ENCODE measurements at places on chromosomes 11 and 22. TPM values are rescaled to one million over a fixed set of nuclear protein-coding genes. Genes with fewer than 3 reads are reported as not detected.

The EIF3L gene
- 972 TPM for polyA plus RNA-seq

DNA sequence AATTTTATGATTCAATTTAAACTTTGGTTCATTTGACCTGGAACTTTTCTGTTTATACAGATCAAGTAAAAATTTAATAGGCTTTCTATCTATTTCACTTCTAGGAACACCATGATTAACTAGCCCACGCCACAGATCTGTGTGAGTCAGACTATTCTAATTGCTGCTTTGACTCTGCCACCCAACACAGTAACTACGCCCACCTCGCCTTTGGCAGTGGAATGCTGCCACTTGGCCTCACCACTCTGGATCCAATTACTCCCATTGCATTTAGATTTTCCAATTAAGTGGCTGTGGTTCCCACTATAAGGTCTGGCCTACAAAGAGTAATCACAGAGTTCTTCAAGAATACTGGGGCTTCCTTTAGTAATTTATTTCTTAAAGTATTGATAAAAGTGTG lies 46.6 kb upstream of the LIN7C start:
- no peak for DNase-seq

- no peak for DNase-seq
Observed at GRCh38 chr11:120704256-120704750, 192.8 kb downstream of the GRIK4 start.

- DNase-seq = no peak
Observed at GRCh38 chr11:17770048-17770652, 35.6 kb downstream of the KCNC1 start.

The TRIM49 gene
- not detected for polyA plus RNA-seq

DNA sequence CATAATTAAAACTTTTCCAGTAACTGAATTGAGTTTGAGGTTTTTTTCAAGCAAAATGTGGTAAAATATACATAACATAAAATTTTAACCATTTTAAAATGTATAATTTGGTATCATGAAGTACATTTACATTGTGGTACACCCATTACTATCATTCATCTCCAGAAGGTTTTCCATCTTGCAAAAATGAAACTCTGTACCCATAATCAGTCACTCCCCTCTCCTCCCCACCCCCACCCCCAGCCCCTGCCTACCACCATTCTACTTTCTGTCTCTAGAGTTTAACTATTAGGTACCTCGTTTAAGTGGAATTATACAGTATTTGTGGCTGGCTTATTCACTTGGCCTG lies 63.7 kb downstream of the MICAL2 start:
- no peak for DNase-seq

The LRRC74B gene
- polyA plus RNA-seq = 0.20 TPM

DNA sequence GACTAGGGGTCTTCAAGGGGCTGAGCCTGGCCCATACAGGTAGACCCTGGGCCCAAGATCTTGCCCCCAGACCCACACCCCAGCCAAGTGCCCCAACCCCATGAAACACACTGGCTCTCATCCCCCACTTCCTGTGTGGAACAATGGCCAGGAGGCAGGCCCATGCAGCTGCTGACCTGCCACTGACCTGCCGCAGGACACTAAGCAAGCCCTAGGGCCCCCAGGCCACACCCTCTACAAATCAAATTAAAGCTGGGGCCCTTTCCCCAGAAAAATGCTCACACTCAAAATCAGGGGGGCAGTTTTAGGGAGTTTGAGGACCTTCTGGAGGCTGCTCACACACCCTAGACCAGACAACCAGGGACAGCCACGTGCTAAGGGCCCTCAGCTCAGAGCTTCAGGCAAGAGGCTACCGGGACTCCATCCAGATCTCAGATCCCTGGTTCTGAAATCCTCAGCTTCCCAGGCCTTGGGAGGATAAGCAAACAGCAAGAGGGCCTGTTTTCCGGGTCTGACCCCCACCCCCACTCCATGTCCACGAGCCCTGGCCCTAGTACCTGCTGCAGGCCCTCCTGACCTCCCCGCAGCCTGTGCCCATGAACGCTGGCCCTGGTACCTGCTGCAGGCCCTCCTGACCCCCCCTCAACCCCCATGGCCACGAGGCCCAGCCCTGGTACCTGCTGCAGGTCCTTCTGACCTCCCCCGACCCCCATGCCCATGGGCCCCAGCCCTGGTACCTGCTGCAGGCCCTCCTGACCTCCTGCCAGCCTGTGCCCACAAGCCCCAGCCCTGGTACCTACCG lies 10.0 kb downstream of the CARD10 start:
- no peak for DNase-seq

DNA sequence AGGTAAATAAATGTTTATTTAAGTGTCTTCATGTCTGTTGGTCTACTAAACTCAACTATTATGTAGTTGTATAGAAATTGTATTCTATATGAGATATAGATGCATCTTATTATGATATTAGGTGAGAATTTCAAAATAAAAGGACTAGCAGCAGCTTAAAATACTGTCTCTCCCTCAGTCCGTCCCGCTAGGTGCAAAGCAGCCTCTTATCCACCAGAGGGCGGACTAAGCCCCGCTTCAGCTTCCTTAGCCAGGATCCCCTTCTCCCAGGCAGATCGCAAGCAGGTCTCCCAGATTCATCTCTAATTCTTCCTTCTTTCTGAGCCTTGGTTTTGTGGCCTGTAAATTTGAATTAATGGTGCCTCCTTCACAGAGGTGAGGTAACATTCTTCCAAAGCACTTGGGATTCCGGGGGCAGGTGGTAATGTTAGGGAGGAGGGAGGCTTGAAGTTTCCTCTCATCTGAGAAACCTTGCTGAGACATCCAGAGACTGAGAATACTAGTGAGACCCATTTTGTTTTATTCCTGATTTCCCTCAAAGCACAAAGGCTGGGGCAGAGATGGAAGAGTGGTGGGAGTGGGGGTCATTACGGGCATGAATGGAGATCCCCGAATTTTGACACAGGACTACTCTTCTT lies 13.5 kb upstream of the INSC start:
- DNase-seq = peak; percentile 39

DNA sequence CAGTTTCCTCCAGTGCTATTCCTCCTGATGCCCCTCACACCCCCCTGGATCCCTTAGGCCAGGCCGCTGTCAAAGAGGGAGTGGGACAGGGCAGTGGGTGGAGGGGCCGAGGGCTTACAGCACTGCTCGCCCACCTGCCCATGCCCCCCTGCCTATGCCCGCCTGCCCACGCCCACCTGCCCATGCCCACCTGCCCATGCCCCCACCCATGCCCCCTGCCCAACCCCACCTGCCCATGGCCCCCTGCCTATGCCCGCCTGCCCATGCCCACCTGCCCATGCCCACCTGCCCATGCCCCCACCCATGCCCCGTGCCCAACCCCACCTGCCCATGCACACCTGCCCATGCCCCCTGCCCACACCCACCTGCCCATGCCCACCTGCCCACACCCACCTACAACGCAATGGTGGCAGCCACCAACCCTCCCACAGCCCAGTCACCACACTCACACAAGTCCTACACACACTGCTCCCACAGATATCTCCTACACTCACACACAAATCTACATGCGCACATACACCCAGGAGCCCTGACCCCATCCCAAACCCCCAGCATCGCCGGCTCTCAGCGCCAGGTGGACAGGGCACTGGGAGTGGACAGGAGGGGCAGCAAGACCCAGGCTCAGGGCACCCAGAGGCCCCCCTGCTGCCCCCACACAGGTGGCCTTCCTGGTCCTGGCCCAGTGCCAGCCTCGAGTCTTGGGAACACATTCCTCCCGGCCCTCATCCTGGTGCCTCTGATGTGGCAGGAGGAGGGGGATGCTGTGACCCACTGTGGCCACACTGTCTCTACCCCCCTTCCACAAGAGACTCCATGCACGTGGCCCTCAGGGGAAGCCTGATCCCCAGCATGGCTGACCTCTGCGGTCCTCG lies 61.8 kb downstream of the CYTH4 start:
- DNase-seq = no peak

GRCh38 chr11:119108146-119108856 lies 1.2 kb downstream of the C2CD2L start:
- DNase-seq = no peak

GRCh38 chr11:129643031-129643721 lies 172.5 kb upstream of the TMEM45B start:
- DNase-seq = no peak

The SYT13 gene
- polyA plus RNA-seq = 13.7 TPM

The GLYAT gene
- 157 TPM for polyA plus RNA-seq

- no peak for DNase-seq
Observed at GRCh38 chr11:17343257-17343656, 8.3 kb upstream of the NCR3LG1 start.

All from left renal cortex interstitium (tissue), 4 donors.